ENCODE measurements at places on chromosomes 3 and 15.

- DNase-seq: no peak
Observed at GRCh38 chr15:97967881-97968280, 7.4 kb downstream of the ARRDC4 start.

DNA sequence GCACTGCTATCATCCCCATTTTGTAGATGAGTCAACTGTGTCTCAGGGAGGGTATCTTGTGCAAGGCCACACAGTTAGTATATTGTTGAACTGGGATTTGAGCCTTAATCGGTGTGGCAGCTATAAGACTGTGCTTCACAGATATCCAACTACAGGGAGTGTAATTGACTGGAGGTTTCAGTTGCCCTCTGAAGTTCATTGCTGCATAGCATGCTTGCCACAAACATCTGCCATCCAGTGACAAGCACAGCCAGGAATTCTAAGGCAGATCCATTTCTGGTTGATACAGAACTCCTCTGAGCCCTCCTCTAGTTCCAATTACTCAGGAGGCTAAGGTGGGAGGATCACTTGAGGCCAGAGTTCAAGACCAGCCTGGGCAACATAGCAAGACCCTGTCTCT lies 16.4 kb downstream of the FSD2 start:
- DNase-seq: no peak

DNA sequence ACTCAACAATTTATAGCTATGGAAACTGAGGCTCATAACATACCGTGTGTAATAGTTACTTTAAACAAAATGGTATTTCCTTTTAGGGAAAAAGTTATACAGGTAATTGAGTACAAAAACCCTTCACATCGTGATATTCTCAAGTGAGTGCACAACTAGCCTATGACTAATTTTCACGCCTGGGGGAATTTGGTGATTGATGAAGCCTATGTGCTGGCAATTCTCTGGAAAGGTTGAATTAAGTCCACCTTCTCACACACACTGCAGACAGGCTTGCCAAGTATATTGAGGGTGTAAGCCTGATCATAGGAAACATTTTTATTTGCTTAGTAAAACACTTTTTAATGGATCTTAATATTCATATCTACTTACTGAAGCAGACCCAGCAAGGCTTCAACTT lies 41.3 kb upstream of the ROBO2 start:
- DNase-seq: no peak

- no peak for DNase-seq
Observed at GRCh38 chr15:38374556-38374955, 79.4 kb upstream of the FAM98B start.

DNA sequence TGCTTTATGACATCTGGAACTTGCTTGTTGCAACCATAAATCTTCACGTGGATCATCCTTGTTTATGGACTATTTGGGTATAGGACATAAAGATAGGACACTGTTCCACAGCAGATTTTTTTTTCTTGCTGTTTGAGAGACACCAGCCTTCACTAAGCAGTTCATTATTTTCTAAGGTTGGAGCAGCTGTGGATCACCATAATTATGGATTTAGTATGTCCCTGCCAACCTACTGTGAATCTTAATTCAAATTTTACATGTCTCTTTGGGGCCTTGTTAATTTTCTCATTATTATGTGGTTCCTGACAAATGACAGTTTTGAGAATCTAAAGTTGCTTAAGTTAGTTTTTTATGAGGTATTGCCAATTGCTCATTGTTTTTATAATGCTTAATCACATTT lies 161.2 kb downstream of the B3GALNT1 start:
- DNase-seq: no peak

DNA sequence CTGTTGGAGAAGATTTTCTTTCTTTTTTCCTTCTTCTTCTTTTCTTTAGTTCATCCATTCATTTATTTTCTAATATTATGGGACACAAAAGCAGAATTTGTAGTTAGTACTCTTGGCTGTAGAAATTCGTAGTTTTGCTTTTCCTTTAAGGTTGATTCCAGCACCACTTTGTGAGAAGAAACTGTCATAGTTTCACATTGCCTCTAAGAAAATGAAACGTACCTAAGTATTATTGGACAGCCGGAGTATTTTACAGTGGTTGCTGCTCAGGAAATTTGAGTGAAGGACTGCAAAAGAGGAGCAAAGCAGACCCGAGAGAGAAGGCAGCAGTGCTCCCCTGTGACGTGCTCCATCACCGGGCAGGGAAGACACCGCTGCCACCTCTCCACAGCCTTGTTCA lies 48.1 kb downstream of the PLCL2 start:
- no peak for DNase-seq

- DNase-seq: no peak
Observed at GRCh38 chr15:85761635-85762034, 33.1 kb downstream of the KLHL25 start.

GRCh38 chr3:57559526-57559925 lies 3.5 kb downstream of the PDE12 start:
- no peak for DNase-seq

- no peak for DNase-seq
Observed at GRCh38 chr3:47347217-47347801, 33.5 kb upstream of the PTPN23 start.

DNA sequence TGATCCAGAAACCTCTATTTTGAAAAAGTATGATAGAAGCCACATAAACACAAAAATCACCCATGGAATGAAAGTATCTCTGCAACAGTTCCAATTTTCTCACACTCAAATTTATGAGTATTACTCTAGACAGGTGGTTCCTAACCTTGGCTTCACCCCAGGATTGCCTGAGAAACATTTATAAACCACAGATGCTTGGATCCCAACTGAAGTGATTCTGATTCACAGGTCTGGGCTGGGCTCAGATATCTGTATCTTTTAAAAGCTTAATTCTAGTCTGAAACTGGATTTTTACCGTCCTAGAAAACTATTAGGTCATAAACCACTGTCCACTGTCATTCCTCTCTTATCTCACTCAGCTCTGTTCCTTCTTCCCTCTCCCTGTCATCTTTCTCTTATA lies 7.4 kb upstream of the SST start:
- DNase-seq: no peak

DNA sequence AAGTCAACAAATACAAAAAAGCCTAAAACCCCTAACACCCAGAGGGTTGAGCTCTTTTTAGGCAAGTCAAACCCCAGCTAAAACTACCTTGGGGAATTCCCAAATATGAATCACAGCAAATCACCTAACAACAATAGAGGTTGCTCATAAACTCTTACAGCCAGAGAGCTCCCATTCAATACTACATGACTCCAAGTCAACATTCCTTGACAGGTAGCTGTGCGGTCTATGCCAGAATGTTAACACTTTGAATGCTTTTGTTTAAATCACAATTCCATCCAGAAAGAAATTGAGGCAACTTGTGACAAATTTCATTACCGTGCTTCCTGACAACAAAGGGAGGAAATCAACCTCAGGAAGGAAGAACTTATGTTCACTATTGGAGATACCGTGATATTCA lies 7.5 kb upstream of the UACA start:
- no peak for DNase-seq

DNA sequence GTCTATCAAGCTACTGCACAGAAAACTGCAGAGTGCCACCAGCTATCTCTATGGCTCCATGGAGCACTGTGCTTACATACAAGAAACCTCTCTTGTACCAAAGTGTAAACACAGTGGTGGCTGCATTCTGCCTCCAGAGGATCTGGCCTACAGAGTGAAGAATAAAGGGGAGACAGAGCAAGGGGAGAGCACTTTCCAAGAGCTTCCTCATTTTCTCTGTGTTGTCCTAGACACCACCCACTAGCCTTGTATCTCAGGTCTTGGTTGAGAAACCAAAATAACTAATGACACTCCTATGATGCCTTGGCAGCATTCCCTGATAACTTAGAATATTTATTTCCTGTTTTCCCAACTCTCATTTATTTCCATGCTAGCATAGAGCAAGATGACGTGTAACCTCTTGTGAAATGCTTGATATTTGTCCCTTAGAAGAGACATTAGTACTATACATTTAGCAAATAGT lies 56.9 kb upstream of the PHLDB2 start:
- DNase-seq: no peak

- DNase-seq: no peak
Observed at GRCh38 chr3:57164217-57164656, 916 bp downstream of the IL17RD start.

DNA sequence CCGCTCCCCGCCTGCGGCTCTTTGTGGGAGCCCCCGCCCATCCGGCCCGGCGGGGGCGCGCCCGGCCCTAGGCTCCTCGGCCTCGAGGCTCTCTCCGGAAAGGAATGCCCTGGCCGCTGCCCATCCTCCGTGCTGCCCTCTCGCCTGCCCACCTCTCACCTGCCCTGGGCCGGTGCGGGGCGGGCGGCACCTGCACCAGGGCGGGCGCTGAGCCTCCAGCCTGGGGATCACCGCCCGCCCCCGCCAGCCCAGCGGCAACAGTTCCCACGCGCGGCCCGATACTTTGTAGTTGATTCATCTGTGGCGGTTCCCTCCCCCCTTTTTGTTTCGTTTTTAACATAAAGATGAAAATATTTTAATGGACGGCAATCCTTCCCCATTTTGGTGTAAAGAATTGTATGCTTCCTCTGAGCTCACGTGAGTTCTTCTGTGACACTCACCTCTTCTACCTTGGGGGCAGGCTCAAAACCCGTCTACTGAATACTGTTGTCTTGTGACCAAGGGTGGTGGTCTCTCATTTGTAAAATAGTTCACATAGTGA lies 1.9 kb downstream of the KLF13 start:
- DNase-seq: peak; percentile 60

DNA sequence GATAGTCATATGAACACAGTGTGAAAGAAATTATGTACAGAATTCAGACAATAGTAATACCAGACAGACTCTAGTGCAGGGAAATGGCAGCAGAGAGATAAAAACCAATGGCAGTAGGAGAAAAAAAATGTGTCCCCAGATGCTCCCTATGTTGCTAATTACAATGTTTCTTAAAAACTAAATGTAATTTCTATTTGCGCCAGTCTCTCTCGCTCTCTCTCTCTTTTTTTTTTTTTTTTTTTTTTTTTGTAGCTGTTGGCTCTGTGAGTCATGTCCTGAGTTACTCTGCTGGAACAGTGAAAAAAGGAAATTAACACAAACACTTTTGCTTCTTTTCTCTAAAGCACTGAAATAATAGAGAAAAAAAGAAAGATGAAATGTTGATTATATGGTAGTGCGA lies 871.9 kb downstream of the GBE1 start:
- DNase-seq: no peak

- DNase-seq: no peak
Observed at GRCh38 chr3:60114191-60114590, 1064.4 kb upstream of the CFAP20DC start.

DNA sequence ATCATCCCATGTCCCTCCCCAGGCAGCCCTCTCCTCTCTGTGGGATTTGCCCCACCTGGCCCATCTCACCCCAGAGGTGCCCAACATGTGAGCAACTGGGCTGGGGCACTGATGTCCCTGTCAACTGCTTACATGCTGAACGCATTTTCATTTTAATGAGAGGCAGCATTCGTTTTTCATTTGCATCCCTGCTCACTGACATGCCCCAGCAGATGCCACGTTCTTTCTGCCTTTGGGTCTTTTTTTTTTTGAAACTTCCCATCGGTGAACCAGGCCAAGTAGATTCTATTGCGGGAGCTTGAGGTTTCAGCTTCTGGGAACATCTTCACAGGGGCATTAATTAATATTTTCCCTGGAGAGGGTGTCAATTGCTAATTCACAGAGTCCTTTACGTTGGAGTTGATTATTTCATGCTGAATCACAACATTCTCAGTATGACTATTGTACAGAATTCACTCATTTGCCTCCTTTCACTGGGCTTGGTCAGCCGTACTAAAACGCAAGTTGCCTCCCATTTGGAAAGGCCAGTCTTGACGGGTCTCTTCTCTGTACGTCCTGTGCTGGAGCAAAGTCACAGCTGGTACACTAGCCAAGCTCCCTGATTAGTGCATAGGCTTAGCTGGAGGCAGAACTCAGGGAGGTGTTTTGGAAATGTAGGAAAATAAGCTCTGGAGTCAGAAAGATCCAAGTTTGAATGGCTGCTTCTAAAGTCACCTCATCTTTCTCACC lies 69.8 kb downstream of the CHRNA7 start:
- DNase-seq: no peak

DNA sequence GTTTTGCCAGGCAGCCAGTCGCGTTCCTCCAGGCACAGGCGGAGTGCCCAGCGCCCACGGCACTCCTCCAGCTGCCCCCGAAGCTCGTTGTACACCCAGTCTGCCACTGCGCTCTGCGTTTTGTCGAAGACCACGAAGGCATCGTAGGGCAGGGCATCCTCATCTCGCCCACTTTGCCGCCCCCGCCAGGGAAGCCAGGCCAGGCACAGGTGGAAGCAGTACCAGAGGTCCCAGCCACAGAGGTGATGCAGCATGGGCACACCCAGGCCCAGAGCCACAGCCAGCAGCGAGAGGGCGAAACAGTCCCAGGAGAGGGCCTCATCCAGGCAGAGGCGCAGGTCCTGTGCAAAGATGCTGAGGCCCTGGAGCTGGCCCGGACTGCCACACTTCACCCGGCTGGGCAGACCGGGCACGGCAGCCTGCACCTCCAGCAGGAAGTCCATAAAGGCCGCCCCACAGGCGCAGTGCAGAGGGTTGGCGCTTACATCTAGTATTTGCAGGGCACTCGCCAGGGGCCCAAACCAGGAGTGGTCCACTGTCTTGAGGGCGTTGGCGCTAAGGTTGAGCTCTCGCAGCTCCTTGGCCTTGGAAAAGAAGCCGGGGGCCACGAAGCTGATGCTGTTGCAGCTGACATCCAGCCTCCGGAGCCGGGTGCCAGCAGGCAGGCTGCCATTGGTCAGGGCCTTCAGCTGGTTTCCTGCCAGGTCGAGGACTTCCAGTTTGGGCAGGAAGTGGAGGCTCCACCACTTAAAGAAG lies 3.7 kb downstream of the TLR9 start:
- DNase-seq: peak; percentile 52

GRCh38 chr15:101501703-101502373 lies 12.3 kb upstream of the PCSK6 start:
- peak; percentile 7 for DNase-seq

- DNase-seq: no peak
Observed at GRCh38 chr3:107106316-107106715, 270.9 kb upstream of the CCDC54 start.

DNA sequence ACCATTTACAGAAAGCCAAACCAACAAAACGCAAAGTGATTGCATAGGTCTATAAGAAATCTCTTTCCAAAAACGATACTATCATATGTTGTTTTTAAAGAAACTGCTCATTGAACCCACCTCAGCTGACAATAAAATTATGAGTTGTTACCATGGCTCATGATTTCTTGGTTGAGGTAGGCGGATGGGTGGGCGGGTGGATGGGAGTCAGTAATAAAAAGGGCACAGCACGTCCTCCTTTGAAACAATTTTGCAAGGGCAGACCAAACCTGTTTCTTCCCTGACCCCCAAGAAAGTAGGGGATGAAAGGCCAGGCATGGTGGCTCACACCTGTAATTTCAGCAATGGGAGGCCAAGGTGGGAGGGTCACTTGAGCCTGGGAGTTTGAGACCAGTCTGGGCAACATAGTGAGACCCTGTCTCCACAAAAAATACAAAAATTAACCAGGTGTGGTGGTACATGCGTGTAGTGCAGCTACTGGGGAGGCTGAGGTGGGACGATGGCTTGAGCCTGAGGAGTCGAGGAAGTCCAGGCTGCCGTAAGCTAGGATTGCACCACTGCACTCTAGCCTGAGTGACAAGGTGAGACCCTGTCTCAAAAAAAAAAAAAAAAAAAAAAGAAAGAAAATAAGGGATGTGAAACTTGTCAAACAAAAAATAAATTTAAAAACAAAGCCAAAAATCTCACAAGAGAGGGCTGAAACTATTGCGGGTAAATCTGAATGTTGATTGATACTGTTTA lies 2.1 kb downstream of the ABHD10 start:
- no peak for DNase-seq

GRCh38 chr3:146160321-146160963 lies 542 bp downstream of the PLOD2 start:
- no peak for DNase-seq

- DNase-seq: no peak
Observed at GRCh38 chr15:56208185-56208584, 35.5 kb downstream of the RFX7 start.

Data from T-helper 9 cell (primary cell).